ENCODE measurements at places on chromosomes 7 and 10.

GRCh38 chr7:144622745-144623144, 213.1 kb downstream of the TPK1 start:
- no peak overlapping the region for H3K27ac ChIP-seq
- no peak overlapping the region for H3K4me3 ChIP-seq

GRCh38 chr10:75048669-75049098, 62.8 kb upstream of the SAMD8 start:
- H3K4me1 ChIP-seq = peaks cover 8% of the 10 kb centered on the region
- no peak overlapping the region for H3K4me3 ChIP-seq
- no peaks in the 10 kb centered on the region for H3K36me3 ChIP-seq
- no peak overlapping the region for H3K27ac ChIP-seq
- no peak for DNase-seq

GRCh38 chr10:15852111-15852557, 8.2 kb downstream of the MINDY3 start:
- no peak overlapping the region for H3K27ac ChIP-seq
- H3K36me3 ChIP-seq = peaks cover 3% of the 10 kb centered on the region
- H3K27me3 ChIP-seq = no peaks in the 10 kb centered on the region
- H3K4me3 ChIP-seq = no peak overlapping the region

DNA sequence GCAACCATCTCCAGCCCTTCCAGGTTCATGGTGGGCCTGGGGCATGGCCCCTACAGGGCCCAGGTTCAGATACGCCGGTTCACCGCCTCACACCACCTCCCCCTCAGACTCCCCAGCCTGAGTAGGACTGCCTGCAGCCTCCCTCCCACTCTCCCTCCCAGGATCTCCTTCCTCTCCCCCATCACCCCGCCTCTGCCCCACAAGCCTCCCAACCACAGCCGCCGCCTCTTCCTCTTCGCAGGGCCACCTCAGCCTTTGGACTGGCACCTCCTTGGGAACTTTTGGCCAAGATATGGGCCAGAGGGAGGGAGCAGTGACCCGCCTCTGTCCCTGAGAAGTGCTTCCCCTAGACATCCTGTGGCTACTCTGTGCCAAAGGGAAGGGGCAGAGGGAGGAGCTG, 9.3 kb downstream of the KCNIP2 start:
- peaks cover 60% of the 10 kb centered on the region for H3K4me1 ChIP-seq
- H3K27me3 ChIP-seq = no peaks in the 10 kb centered on the region

- H3K27ac ChIP-seq = no peak overlapping the region
- DNase-seq = no peak
- peaks cover 56% of the 10 kb centered on the region for H3K27me3 ChIP-seq
- peaks cover 5% of the 10 kb centered on the region for H3K4me1 ChIP-seq
- H3K4me3 ChIP-seq = no peak overlapping the region
- no peaks in the 10 kb centered on the region for H3K36me3 ChIP-seq
Observed at GRCh38 chr10:48284811-48285210, 10.3 kb upstream of the FRMPD2 start.

DNA sequence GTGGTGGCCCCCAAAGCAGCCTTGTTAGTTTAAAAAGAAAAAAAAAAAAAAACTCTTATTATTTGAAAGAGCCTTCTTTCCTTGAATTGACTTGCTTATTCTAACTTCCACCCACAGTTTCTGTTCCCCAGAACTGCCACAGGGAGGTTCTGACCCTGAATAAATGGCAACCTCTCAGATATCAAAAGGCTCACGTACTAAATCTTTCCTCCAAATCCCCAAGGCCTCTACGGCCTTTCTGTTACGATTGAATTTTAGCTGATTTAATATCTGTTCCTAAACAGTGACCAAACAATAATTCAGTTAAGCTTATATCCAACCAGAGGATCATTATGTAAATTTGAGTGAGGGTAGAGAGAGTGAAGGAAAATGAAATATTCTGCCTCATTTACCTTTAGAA, 482.8 kb downstream of the GFRA1 start:
- DNase-seq = no peak
- H3K36me3 ChIP-seq = no peaks in the 10 kb centered on the region
- no peak overlapping the region for H3K4me3 ChIP-seq
- no peaks in the 10 kb centered on the region for H3K4me1 ChIP-seq

DNA sequence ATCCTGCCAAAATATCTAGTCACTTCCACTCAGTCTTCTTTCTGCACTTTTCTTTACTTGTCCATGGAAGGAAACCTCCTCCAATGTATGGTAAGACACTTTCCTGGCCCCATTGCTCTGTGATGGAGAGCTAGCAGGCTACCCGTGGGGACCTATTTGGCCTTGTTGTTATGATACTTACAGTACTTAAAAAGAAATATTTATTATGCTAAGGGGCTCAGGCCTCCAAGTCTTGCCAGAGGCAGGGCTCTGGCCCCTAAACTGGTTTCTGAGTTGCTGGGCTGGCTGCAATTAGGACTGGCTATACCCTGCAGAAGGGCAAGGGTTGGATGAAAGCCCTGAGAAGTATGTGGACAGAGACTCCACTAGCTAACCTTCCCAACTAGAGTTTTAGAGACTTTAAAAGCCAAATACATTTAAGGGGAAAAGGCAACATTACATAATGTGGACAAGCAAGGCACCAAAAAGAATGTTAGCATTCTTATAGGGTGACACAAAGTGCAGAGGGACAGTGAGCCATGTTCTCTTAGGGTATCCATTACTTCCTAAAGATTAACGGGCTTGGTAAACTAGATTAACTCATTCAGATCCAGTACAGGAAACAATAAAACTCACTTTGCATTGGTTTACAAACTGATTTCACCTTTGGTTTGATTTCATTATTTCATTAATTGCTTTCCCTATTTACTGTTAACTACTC, 84.9 kb upstream of the INHBA start:
- H3K4me3 ChIP-seq = no peak overlapping the region
- H3K36me3 ChIP-seq = no peaks in the 10 kb centered on the region
- no peaks in the 10 kb centered on the region for H3K4me1 ChIP-seq

DNA sequence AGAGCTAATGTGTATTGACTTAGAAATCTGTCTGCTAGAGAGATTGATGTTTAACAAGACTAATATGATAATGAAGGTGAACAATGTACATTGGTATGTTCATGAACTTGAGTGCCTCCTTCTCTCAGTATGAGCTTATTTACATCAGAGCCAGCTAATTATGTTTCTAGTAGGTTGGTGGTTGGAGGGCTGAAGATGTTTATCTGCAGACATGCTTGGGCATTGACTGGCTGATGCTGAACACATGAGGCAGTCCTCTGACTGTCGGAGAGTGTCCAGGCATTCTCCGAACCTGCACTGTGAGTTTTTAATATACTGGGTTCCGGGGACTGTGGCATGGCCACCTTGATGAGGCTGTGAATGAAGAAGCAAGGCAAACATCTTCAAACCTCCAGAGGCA, 47.5 kb downstream of the BMPER start:
- DNase-seq = no peak
- no peaks in the 10 kb centered on the region for H3K4me1 ChIP-seq
- no peak overlapping the region for H3K4me3 ChIP-seq

DNA sequence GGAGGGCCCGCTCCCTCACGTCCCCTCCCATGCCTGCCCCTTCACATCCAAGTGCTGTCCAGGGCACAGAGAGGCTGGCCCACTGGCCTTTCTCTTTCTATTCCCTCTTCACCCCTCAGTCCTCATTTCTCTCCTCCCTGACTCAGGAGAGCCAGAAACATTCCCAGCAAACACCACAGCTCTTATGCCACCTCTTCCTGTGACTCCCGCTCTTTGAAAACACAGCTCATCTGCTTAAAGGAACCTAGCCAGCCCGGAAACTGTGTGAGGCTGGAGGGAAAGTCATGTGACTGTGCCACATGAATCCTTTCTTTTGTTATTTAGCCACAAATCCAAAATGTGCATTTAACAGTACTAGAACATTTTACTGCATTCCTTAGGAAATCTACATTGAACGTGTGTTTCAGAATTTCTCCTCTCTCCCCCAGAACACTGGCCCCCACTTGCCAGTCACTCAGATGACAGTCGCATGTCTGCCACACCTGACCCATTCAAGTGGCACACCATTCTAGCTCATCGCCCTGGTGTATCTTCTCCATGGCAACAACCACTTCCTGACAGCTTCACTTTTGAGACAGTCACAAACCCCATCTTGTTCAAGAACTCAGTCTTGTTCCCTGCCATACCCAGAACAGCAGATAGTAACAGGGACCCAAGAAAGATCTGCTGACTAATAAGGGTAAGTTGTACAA, 42.8 kb downstream of the GRB10 start:
- peaks cover 6% of the 10 kb centered on the region for H3K36me3 ChIP-seq
- peaks cover 12% of the 10 kb centered on the region for H3K4me1 ChIP-seq
- H3K27ac ChIP-seq = peak overlapping the region; percentile 94
- H3K27me3 ChIP-seq = peaks cover 10% of the 10 kb centered on the region

DNA sequence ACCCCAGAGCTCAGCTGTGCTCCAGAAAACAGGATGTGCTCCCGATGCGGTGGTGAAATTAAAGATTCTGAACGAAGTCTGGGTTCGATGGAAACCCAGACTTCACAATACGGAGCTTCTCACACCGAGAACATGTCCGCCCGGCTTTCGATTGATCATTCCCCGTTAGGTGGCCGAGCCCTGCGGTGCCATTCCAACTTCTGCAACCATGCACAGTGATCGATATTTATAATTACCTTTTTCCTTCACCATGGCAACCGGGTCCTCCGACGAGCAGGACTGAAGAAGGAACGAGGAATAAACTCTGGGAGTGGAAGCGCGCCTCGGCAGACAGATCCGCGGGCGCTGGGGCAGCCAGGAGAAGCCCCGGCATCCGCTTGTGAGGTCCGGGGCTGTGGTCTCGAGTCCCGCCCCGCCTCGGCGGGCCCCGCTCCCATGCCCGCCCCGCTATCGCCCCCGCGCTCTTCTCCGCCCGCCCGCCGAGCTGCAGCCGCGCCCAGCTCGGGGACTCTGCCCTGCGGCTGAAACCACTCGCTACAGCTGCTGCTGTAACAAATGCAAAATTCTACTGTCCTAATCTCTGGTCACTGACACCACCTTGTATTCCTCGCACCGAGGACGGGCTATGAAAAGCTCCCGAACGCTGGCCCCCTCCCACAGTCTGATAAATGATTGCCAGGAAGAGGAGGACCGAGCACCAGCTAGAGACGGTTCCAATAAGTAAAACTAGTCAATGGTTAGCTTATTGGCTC, 26.2 kb downstream of the ABLIM1 start:
- H3K27me3 ChIP-seq = peaks cover 55% of the 10 kb centered on the region
- H3K4me1 ChIP-seq = peaks cover 19% of the 10 kb centered on the region
- peak overlapping the region; percentile 82 for H3K4me3 ChIP-seq
- DNase-seq = peak; percentile 9
- H3K36me3 ChIP-seq = no peaks in the 10 kb centered on the region

DNA sequence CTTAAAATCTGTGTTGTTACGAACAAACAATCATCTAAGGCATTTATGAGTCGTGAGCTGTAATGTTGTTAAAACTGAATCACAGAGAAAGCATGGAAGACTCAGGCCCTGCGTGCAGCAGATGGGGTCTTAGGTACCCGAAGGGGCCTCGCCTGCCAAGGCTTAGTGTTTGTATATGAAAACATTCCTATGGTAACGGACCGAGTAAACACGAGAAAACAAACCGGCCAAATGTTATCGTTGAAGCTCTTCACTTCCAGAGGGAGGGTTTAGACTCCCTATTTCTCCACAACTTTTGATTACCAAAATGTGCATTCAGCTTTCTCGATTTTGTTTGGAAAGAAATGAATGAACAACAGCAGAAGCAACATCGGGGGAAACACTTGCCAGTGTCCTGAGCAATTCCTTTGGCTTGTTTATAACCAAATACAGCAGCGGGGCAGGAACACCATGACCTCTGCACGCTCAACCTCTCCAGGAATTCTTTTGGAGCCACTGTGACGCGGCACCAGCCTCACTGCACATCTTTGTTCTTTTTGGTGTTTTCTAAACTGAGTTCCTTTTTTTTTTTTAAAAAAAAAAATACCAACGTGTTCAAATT, 121.6 kb upstream of the KLF6 start:
- no peak overlapping the region for H3K27ac ChIP-seq
- H3K4me1 ChIP-seq = peaks cover 12% of the 10 kb centered on the region
- peaks cover 7% of the 10 kb centered on the region for H3K36me3 ChIP-seq

DNA sequence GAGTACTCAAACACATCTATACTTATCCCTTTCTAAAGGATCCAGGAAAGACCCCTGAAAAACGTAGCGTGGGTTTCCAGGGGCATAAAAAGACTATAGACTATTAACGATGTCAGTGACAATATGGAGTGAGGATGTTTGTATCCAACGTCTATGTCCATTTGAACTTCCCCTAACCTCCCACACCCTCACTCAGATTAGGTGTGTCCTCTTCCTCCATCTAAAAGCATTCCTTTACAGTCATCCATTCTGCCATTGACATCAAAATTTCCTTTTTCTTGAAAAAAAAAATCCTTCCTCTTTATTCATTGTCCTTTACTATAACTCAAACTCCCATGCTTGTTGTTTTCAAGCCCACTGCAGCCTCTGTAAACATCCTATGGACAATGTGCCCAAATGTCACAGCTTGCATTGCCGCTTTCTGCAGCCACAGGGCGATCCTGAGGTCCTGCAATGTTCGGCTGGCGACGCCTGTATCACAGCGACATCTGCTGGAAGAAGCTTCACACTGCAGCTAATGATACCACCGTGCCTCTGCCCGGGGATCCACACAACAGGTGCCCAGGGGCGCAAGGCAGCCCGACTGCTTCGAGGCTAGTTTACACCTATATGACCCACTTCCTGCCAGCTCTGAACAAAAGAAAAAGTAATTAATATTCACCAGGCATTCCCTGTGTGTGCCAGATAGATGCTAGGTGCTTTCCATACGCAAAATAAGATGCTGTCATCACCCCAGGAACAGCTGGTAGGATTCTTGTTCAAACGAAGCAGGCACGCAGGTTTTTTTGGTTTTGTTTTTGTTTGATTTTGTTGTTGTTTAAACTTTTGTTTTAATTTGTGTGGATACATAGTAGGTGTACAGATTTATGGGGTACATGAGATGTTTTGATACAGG, 267.9 kb upstream of the GHITM start:
- H3K36me3 ChIP-seq = no peaks in the 10 kb centered on the region
- H3K4me3 ChIP-seq = no peak overlapping the region
- H3K4me1 ChIP-seq = no peaks in the 10 kb centered on the region
- peak; percentile 40 for DNase-seq

GRCh38 chr7:156100086-156100485, 287.8 kb upstream of the SHH start:
- peaks cover 5% of the 10 kb centered on the region for H3K27me3 ChIP-seq
- no peaks in the 10 kb centered on the region for H3K36me3 ChIP-seq
- H3K4me3 ChIP-seq = no peak overlapping the region
- peaks cover 2% of the 10 kb centered on the region for H3K4me1 ChIP-seq
- DNase-seq = no peak

DNA sequence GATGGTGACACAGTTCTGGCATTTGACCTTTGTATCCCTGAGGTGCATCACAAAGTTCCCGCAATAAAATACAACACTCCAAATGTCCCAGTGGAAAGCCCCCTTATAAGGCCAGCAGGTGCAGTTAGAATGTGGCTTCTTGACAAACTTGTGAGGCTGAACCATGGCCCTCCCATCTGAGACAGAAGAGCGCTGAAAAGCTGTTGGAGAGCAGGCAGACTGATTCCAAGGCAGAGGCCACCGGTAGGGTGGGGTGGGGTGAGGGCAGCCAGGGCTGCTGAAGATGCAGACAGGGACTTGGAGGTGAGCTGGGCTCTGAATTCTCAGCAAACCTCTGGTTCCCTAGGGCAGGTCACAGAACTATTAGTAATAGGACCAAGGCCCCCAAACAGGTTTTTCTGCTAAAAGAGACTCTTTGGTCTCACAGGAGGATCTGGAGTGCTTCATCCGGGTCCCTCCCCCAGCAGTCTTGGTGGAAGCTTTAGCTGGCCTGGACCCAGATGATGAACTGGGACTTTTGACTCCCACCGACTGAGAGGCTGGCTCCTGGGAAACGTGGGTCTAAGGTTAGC, 15.6 kb upstream of the CHST3 start:
- no peaks in the 10 kb centered on the region for H3K27me3 ChIP-seq
- H3K4me1 ChIP-seq = no peaks in the 10 kb centered on the region
- no peaks in the 10 kb centered on the region for H3K36me3 ChIP-seq
- H3K4me3 ChIP-seq = no peak overlapping the region

Measured in effector memory CD8-positive, alpha-beta T cell (primary cell).